NCI-H69 (cell line): ENCODE measurements at places on chromosomes 1 and 21.

GRCh38 chr1:11334821-11335220 is 61.8 kb downstream of the UBIAD1 start:
- DNase-seq = no peak

DNA sequence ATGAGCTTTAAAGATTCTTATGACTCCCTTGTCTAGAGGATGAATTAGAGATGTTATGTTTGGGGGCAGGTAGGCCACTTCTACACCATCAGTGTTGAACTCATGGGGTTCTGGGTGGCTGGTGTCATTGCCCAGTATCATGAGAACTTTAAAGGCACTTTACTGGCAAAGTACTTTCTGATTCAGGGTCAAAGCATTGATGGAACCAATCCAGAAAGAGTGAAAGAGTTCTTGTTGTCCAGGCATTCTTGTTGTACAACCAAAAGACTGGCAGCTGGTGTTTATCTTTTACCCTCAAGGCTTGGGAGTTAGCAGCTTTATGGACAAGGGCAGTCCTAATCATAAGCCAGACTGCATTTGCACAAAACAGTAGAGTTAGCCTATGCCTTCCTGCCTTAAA is 673.0 kb downstream of the USP25 start:
- no peak for DNase-seq

GRCh38 chr1:10216090-10216749 is 5.8 kb downstream of the KIF1B start:
- no peak for DNase-seq

- no peak for DNase-seq
Measured at GRCh38 chr1:31859719-31860118, 43.9 kb upstream of the SPOCD1 start.

GRCh38 chr1:149844650-149845255 is 54.6 kb upstream of the BOLA1 start:
- DNase-seq = no peak

DNA sequence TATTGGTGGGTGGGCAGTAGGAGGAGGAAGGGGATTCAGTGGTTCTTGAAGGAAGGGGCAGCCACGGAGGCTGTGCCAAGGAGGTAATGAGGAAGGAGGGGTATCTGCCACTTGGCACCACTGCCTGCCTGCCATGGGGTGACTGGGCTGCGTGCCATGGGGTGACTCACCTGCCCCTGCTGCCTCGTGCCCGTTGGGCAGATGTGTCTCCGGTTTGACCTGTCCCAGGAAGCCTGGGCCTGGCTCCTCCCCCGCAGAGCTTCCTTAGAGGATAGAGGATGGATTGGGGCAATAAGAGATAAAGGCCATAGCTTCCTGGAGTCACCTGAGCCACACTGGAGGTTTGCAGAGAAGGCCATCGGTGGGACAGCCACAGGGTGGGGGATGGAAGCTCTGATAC is 1.7 kb downstream of the PADI3 start:
- DNase-seq = peak; percentile 68

- no peak for DNase-seq
Measured at GRCh38 chr1:38444770-38445442, 398.3 kb upstream of the POU3F1 start.

DNA sequence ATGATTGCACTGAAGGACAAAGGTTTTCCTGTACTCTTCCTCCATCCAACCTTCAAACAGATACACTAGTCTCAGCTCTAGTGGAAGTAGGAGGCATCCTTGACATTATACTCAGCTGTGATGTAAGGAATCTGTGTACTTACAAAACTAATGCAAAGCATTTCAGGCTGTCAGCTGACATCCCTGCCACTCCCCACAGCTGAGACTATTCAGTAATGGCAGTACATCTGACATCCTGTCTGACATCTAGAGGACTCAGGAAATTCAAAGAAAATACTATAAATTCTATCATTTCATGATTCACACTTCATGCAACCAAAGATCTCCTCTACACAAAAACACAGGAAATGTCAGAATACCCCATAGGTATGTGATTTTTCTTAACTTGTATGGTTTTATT is 325.8 kb downstream of the SMYD3 start:
- peak; percentile 19 for DNase-seq

- no peak for DNase-seq
Measured at GRCh38 chr1:178986204-178986603, 39.5 kb upstream of the FAM20B start.

DNA sequence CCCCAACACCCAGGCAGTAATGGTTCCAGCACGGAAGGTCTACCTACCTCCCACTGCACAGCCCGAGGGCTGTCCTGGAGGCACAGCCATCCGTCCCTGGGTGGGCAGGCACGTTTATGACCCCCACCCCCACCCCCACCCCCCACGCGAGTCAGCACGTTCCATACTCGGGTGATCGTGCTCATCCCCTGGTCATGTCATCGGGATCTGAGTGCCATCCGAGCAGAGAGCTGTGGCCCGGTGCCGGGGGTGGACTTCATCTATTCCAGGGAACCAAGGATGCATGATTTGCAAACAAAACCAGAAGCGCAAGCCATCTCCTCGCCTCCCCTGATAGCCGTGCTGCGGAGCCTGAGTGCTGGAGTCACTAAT is 1.1 kb downstream of the TSPEAR start:
- peak; percentile 60 for DNase-seq

- no peak for DNase-seq
Measured at GRCh38 chr1:229365569-229365968, 22.7 kb upstream of the CCSAP start.

GRCh38 chr1:115348636-115349035 is 10.6 kb upstream of the NGF start:
- DNase-seq = no peak

GRCh38 chr21:31885146-31885545 is 12.3 kb downstream of the HUNK start:
- no peak for DNase-seq

GRCh38 chr21:25560271-25560685 is 47.0 kb downstream of the MRPL39 start:
- DNase-seq = no peak
